ENCODE measurements at places on chromosomes 2 and 18.
A peak's percentile ranks its signal among the peaks of the same experiment; 100 is the strongest.

GRCh38 chr2:29821591-29821990 is 99.8 kb downstream of the ALK start:
- DNase-seq = no peak

GRCh38 chr18:72940986-72941385 is 73.2 kb upstream of the NETO1 start:
- no peak for DNase-seq

- no peak for DNase-seq
Observed at GRCh38 chr2:158935617-158936016, 32.8 kb upstream of the TANC1 start.

- no peak for DNase-seq
Observed at GRCh38 chr2:169294001-169294675, 68.2 kb downstream of the LRP2 start.

DNA sequence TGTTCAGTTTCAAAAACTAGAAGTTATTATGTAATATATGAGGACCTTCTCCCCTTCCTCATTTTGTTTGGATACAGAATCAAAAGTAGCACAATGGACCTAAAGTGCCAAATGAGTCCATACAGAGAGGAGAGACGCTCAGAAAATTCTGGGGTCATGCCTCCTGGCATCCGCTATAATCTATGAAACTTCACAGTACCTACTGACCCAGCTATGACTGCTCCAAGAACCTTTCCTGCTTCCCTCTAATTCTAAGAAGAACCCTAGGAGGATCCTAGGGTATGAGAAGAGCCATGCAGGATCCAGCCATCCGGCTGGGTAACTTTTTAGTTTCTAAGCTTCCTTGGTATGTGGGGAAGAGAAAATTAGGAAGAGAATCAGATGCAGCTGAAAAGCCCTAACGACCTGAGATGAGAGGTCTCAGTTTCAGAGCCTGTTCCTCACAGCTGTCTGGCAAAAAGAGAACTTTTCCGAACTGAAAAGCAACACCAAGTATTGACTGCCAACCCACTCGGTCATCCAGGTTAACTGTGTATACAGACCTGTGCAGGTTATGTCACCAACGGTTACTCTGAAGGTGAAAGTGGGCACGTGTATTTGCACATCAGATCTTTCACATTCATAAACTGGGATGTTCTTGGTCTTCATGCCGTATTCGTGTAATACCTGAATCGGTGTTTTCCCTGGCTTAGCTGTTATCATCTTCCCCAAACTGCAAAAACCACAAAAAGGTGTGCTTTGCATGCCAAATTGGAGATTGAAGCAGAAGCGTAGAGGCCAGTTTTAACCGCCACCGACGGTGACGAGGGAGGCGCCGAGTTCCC is 1.1 kb downstream of the PRKRA start:
- peak; percentile 59 for DNase-seq

DNA sequence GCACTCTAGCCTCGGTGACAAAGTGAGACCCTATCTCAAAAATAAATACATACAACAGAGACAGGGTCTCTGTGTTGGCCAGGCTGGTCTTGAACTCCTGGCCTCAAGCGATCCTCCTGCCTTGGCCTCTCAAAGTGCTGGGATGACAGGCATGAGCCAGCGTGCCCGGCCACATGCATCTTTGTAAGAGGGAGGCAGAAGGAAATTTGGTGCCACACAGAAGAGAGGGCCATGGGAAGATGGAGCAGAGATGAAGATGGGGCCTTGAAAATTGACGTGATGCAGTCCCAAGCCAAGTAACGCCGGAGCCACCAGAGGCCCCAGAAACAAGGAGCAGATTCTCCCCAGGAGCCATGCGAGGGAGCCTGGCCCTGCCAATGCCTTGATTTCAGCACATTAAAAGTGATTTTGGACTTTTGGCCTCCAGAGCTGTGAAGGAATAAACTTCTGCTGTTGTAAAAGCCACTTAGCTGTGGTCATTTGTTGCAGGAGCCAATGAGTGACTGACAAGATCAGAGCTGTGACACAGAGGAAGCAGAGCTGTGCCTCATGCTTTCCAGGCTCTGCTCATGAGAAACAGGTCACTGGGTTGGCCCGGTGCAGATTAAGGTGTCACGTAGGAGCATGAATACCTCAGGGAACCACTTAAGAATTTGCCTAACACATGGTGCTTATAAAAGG is 2.7 kb upstream of the SLC66A2 start:
- no peak for DNase-seq

DNA sequence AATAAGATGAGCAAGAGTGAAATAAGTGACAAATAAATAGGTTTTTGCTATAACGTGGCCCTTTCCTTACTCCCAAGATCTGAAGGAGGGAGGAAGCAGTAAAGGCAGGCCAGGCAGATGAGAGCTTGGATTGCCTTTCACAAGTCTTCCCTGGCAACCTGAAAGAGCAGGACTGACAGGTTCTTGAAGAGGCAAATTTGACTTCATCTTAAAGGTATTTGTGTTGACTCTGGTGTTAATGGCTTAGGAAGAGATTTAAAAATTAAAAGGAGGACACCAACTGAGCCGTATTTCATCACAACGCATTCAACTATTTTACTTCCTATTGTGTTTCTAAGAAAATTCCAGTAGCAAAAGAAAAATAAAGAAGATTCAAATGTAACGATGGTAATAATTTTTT is 3.2 kb downstream of the STRN start:
- DNase-seq = no peak

DNA sequence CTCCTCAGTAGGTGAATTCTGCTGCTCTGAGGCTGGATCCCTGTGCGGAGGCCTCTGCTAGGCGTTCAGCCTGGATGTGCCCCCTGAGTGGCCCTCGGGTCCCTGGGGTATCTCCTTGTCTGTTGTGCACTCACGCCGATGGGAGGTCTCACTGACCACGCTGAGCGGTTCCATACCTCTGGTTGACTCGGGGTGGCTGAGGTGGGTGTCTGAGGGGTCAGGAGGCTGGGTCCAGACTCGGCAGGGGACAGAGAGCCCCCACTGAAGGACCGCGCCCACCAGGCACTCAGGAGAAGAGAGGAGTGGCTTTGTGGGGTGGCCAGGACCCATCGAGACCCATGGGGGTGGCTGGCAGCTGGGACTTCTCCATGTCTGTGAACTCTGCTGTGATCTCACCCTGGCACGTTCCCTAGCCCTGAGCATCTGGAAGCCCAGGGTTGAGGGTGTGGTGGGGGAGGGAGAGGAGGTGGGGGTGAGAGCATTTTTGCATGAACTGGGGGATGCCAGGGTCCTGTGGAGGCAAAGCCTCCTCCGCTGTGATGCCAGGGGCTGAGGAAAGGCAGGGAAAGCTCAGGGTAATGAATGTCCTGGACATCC is 53.7 kb downstream of the TWIST2 start:
- no peak for DNase-seq

- no peak for DNase-seq
Observed at GRCh38 chr2:240784629-240785423, 35.2 kb downstream of the KIF1A start.

GRCh38 chr2:60484133-60484645 is 69.3 kb downstream of the BCL11A start:
- DNase-seq = no peak

GRCh38 chr2:16332681-16333557 is 332.7 kb downstream of the CYRIA start:
- no peak for DNase-seq

DNA sequence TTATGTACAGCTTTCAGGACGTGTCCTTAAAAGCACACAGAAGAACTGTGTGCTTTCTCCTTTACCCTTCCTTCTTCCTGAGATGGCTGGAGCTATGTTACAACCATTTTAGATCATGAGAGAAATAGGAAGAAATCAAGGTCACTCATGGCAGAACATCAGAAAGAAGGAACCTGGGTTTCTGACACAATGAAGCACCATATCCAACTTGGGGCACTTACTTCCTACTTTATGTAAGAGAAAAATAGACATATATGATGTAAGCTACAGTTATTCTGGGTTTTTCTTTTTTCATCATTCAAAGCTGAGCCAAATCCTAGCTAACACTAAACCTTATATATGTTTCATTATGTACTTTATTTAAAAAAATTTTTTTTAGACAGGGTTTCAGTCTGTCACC is 79.5 kb downstream of the FAM161A start:
- no peak for DNase-seq

GRCh38 chr2:113010088-113010487 is 4.8 kb downstream of the IL36A start:
- no peak for DNase-seq

DNA sequence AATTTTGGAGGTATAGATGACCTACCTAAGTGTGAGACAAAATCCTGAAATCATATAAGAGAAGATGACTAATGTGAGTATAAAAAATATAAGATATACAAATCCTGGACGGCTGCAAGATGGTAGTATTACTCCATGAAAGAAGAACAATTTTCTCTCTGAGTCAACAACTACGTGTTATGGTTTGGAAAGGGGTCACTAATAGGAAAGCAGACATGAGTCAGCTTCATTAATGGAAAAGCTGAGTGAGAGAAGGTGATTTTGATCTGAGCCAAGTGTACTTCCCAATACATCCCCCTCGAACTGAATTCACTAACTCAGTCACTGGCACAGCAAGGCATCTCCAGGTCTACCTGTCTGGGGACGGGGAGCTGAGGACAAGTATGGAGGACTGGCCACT is 20.1 kb upstream of the SELENOI start:
- DNase-seq = no peak

GRCh38 chr2:98348066-98348561 is 1.9 kb downstream of the CNGA3 start:
- no peak for DNase-seq

DNA sequence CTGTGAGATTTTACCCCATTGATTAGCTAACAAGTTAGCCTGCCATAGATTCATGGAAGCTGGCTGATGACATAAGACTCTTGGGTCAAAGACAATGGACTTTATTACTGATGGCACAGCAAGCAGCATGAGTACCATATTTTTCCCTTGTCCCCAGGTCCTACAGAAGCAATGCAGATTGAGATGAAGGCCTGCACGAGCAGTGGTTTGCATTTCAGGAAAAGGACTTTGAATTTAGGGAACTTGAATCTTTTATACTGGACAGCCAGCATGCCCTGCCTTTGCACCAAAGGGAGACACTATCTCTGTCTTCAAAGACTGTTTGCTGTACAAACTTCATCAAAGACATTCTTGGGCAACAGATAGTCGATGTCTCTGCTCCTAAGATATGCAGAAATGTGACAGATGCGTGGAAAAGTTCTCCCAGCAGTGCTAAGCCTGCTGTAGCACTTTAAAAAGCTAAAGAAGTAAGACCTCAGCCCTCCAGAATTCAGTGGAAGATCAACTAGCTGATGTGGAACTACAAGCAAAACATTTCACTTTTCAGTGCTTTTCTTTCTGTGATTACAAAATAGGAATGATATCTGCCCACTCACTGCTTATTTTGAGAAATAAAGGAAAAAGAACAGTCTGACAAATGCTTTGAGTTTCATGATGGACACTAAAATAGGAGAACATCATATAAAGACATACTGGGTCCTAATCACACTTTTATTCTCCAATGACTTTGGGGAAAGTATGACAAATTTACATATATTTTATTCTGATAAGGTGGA is 44.4 kb upstream of the TANK start:
- DNase-seq = no peak

DNA sequence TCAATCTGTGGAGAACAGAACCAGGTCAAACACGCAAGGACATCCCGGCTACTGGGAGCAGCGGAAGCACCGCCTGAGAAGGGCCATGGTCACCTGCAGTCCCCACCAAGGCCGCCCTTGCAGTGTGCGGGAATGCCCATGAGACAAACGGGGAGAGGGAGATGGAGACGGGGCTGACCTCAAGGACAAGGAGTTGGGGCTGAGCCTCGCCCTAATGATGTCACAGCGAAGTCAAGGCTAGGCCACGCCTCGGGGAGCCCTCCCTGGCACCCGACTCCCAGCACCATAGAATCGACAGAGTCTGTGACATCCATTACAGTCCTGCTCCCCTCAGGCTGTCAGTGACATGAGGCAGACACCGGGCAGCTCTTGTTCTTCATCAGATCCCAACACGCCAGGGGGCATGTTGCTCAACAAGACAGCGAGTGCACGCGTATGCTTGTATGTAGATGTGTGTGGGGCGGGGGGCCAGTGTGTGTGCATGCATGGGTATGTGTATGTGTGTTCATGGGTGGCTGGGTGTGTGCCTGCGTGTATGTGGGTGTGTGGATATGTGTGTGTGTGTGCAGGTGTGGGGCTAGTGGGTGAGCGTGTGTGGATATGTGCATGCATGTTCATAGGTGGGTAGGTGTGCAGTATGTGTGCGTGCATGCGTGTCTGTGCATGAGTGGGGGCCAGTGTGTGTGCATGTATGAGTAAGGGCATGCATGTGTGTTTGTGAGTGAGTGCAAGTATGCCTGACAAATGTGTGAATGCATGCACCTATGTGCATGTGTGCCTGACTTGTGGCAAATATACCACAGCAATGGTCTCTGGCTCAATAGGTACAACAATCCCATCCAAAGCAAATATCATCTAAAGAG is 57.0 kb downstream of the ANKMY1 start:
- no peak for DNase-seq

DNA sequence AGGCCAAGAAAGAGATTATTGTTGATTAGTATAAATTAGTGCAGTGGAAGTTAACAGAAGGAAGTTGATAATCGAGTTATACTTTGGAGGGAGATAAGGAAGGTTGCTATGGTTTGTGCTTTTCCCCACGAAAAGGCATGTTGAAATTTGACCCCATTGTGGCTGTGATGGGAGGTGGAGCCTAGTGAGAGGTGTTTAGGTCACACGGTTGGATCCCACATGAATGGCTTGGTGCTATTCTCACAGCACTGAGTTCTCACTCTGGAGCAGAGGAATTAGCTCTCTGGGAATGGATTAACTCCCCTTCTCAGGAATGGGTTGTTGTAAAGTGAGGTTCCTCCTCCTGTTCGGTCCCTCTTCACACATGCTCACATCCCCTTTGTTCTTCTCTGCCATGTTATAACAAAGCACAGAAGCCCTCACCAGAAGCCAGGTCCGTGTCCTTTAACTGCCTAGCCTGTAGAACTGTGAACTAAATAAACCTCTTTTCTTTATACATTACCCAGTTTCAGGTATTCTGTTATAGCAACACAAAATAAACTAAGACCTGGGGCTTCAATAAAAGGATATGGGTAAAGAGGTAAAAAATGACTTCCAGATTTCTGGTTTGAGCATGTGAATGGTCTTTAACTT is 21.9 kb downstream of the PIGN start:
- no peak for DNase-seq

- no peak for DNase-seq
Observed at GRCh38 chr2:18362696-18363095, 197.8 kb downstream of the RDH14 start.

DNA sequence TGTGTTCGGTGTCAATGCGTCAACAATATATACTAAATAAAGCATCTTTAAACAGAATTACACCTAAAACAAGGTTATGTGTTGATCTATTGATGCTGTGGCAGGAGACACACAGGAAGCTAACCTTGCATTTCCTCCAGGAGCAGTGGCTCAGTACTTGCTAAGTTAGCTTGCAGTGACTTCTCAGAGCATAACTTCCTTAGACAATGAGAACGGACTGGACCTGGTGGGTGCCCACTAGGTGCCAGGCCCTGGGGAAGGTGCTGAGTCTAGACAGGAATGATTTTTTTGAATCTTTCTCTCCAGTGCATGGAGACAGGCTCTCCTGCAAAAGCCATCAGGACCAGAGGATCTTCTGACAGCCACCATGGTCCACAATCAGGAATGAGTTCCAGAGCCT is 73.8 kb upstream of the MGAT4A start:
- no peak for DNase-seq

GRCh38 chr2:188811522-188811921 is 162.7 kb upstream of the COL3A1 start:
- no peak for DNase-seq

- DNase-seq = no peak
Observed at GRCh38 chr2:28589746-28590463, 94.0 kb downstream of the PLB1 start.
